ENCODE measurements at places on chromosomes 13 and 19.

DNA sequence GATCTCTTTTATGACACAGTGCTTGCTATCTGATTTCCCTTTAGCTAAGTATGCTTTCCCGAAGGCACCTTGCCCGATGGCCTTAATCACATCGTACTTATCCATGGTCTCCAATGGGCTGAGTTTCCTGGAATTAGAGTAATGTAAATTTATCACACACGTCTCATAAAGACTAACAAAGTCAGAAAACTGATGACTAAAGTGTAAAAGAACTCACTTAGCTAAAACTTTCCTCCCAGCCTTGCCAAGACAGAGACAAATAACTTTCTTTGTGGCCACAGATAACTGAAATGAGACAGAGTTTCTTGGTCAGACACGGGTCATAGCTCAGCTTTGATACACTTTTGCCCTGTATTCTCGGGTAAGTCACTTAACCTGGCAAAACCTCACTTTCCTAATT, 1.5 kb downstream of the NEK5 start:
- DNase-seq, result no peak

GRCh38 chr13:48449656-48450055, 36.7 kb upstream of the LPAR6 start:
- no peak for DNase-seq

GRCh38 chr19:53772943-53773342, 51.2 kb downstream of the NLRP12 start:
- DNase-seq, result peak; percentile 2

GRCh38 chr13:31775686-31776085, 36.4 kb downstream of the RXFP2 start:
- DNase-seq, result no peak

- DNase-seq, result no peak
These were observed 1229.3 kb upstream of the SLC10A2 start for GRCh38 chr13:104295537-104295936.

- DNase-seq, result peak; percentile 73
These were observed 54.0 kb downstream of the ZNF536 start for GRCh38 chr19:30425885-30426838.

- no peak for DNase-seq
These were observed 7.9 kb downstream of the VASP start for GRCh38 chr19:45515081-45515624.

DNA sequence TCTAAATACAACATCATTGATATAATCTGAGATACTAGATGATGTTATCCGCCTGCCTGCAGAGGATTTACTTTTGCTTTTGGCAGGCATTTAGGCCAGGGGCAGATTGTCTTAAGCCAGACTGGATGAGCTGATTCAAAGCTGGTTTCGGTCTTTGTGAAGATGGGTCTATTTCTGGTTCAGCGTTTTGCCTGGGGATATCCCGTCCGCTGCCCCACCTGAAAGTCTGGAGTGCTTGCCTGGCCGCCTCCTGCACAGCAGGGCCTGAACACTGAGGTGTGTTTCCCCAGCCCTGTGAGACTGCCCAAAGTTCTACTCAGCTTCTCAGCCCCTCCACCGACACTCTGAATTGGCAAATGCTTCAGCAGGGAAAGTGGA, 149.7 kb downstream of the KATNAL1 start:
- DNase-seq, result no peak

Data from NCI-H2171 treated with DMSO at 0.1 percent for 48 hours (cell line).